ENCODE measurements at places on chromosomes 1 and 21.

- DNase-seq, result no peak
Measured at GRCh38 chr1:93592551-93592949, 89.1 kb downstream of the BCAR3 start.

GRCh38 chr1:176670853-176671252, 207.9 kb downstream of the PAPPA2 start:
- no peak for DNase-seq

DNA sequence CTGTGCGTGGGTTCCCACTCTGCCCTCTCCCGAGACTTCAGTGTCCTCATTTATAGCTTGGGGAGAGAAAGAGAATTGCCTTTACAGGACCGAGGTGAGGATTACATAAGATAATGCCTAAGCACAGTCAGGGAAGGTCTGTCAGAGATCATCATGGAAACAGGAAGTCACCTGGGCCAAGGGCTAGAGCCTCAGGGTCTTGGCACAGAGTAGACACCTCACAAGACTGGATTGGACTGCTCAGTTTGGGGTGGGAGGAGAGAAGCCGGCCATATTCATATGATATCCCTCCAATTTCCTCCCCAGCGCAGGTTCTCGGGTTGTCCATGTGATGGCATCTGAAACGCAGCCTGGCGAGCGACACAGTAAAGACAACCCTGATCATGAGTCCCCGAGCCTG, 3.8 kb downstream of the CNR2 start:
- no peak for DNase-seq

- peak; percentile 57 for DNase-seq
Measured at GRCh38 chr21:42009018-42009830, 936 bp downstream of the ZBTB21 start.

GRCh38 chr1:225907341-225907740, 16.7 kb downstream of the PYCR2 start:
- DNase-seq, result no peak

DNA sequence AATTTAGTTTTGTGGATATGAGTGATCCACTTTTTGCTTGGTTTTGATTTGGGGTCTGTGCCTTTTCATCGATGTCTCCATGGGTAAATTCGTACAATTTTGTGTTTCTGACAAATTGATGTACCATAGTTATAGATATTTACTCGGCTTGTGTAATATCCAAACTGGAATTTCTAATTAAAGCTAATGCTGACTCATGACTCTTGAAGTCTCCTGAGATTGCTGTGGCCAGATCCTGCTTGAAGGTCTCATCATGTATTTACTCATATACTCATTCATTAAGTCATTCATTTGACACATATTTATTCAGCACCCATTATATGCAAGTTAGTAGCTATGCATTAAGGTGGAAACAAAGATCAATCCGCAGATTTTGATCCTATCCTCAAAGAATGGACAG, 423.2 kb downstream of the RWDD3 start:
- DNase-seq, result no peak

DNA sequence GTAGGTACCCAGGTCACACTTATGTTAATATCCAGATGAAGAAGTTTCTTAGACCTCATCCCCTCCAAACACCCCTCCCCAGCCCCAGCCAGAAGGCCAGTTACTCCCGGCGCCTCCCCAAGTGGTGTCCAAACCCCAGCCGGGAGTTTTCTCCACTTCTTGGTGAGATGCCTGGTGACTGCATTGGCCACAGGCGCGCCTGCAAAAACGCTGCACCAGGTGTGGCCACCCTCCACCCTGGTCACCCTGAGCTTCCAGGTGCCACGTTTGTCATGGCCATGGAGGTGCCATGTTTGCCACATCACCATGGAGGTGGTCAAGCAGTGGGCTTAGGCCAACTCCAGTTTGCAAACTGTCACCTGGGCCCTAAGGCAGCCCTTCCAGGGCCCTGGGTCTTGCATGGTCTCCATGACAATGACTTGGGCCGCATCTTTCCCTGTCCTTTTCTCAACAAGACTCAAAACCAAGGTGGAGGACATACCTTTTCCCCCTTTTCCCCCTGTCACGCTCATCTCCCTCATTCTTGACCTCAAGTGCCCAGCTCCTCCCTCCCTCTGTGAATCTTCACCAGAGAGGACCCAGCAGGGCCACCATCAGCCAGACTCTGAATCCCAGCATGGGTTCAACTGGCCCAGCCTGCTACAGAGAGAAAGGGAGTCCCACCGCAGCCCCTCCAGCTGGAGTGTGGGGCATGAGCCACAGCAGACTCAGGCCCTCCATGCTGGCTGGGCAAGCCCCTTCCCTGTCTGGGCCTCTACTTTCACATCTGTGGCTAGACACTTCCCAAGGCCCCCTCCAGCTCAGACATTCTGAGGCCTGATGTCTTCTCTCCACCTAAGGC, 125.9 kb upstream of the ZBTB40 start:
- DNase-seq, result no peak

GRCh38 chr1:29540801-29541357, 304.6 kb downstream of the PTPRU start:
- no peak for DNase-seq

DNA sequence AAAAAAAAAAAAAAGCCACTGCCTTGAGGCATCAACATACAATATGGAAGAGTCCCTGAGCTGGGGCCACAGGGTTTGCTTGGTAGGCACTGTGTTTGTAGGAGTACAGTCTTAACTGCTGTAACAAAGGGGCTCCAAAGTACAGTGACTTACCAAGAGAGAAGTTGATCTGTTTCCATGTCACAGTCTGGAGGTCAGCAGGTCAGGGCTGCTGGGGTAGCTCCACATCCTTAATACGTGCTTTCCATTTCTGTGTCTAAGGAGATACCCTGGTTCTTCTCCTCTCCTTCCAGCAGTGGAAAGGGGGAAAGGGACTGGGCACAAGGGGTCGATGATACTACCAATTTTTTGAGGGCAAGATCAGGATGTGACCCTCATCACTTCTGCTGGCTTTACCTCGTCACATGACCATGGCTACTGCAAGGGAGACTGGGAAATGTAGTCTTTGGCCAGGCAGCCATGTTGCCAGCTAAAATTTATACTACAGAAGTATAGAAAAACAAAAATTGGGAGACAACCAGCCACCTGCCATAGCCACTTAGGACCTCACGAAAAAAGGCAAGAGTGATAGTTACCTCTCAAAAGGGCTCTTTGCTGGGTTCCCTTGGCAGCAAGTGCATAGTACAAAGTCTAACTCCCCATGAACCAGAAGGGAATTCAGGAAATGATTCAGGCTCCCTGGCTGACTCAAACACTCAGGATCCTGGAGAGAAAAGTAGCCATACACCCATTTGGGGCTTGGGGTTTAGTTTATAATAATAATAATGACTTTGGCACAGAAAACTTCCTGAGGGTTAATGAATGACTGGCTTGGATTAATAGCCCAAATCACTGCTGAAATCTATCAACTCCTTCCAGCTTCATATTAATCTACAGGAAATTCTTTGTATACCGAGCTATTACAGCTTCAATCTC, 52.7 kb upstream of the ATP5PO start:
- DNase-seq, result no peak

- peak; percentile 68 for DNase-seq
Measured at GRCh38 chr1:116826818-116827606, 72.8 kb downstream of the CD2 start.

DNA sequence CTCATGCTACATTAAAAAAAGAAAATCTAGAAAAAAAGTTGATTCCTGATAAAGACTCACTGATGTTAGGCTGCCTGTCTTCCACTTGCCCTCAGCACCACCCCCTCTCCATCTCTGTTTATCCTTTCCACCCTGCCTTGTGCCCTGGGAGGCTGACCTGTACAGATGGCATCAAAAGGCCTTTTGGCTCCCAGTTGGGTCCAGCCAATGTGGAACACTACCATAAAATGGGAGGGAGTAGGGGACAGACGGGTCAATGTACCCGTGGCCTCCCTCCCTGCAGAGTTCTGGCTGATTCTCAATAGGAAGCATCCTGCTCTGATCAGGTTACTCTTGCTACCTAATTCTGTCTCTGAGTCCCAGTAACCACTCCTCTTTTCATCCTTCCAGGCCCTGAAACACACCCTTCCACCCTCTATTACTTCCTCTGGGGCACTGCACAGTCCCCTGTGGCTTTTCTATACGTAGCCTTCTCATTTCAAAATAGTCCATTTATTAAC, 300.0 kb downstream of the HHIPL2 start:
- DNase-seq, result no peak

- DNase-seq, result no peak
Measured at GRCh38 chr1:101193733-101194169, 43.1 kb upstream of the S1PR1 start.

DNA sequence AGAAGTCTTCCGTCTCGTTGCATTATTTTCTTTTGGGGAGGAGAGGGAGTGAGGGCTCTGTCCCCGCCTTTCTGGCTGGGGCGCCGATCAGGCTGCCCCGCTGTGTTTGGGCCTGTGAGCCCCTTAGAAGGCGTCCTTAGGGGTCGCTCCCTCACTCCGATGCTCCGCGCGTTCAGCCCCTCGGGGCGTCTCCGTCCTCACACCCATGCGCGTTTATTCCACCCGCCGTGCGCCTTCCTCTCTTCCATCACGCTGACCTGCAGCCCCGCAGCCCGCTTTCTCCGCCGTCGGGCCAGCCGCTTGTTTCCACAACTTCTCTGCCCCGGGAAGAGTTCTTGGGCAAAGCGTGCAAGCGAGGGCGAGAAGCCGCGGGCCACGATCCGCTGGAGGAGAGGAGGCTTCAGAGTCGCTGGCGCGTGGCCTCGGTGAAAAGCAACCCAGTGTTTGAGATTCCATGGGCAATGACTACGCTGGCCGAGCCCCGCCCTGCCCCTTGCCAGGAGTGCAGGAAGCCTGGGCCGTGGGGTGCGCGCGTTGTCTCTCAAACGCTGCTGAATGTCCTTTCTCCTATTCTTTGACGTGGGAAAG, 27.7 kb downstream of the TRIM11 start:
- peak; percentile 12 for DNase-seq

DNA sequence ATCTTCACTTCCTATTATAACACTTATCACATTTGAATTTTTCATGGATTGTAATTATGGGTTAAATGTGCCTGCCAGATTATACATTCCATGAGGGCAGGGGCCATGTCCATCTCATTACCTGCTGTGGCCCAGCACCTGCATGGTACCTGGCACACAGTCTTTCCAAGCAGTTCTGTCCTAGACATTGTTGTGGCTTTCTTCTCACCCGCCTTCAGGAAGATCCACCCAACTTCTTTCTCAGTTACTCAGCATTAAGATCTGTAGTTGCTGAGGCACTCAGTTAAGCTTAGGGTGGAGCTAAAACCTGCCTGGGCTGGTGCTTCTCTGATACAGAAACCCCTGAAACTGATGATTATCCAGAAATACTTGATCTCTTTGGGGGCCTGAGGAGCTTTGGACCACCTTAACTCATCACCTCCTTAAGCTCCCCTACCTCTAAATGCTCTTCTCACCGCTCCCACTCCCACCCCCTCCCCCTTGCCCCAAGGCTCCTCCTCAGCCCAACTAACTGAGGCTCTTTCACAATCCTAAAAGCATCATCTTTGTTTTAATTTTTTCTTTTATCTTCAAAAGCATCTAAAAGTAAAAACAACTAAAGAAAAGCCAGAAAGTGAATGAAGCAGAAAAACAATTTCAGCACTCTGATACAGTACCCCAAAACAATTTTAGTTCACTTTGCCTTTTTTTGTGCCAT, 190.6 kb downstream of the FGGY start:
- DNase-seq, result no peak

DNA sequence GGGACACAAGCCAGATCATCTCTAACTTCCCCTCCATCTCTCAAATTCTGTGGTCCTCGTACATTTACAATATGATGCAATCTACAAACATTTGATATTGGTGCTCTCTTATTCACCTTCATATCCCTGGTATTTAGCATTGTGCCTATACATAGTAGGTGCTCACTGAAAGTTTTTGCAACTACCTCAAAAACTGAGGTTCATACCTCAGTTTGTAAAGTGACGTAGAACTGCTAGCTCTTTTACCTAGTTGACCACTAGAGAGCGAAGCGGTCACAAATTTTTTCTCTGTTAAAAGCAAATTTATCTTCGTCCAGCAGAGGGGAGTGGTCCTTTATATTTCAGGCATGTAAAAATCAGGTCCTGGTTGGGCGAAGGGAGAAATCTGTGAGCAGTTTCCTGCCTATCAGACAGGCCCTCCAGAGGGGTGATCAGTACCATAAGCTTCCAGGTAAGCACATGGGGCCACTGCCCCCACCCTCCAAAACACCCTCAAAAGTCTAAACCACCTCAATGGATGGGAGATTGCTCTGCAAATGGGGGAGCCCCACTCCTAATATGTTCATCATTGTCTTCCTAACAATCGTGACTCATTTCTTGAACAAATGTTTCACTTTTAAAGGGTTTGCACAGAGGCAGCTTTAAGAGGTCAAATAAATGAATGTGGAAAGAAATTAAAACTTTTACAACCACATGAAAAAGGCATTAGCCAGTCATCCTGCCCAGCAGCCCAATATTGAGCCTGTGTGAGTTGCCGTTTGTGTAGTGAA, 10.6 kb upstream of the HLCS start:
- DNase-seq, result peak; percentile 23

GRCh38 chr1:226546926-226547325, 1.6 kb upstream of the STUM start:
- DNase-seq, result no peak

DNA sequence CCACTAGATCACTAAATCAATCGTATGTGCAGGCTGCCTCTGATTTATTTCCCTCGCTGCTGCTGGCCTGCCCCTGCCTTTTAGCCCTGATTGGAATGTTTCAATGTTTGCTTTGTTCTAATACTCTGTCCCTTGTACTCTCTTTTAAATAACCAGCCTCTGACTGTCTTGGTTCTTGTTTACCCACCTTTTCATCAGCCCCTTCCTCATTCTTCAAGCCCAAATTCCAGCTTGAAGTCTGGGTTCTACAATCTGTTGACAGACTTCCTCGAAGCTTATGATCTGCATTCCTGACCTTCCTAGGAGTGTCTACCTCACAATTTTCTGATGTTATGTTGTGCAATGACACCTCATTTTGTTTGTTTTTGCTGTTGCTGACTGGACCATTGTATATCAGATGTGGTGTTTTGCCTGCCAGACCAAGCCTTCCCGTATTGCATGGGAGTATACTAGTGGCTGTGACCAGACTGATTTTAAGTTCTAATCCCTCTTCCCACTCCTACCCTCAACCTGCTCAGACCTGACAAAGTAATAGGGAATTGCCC, 46.6 kb upstream of the APOBEC4 start:
- DNase-seq, result no peak

DNA sequence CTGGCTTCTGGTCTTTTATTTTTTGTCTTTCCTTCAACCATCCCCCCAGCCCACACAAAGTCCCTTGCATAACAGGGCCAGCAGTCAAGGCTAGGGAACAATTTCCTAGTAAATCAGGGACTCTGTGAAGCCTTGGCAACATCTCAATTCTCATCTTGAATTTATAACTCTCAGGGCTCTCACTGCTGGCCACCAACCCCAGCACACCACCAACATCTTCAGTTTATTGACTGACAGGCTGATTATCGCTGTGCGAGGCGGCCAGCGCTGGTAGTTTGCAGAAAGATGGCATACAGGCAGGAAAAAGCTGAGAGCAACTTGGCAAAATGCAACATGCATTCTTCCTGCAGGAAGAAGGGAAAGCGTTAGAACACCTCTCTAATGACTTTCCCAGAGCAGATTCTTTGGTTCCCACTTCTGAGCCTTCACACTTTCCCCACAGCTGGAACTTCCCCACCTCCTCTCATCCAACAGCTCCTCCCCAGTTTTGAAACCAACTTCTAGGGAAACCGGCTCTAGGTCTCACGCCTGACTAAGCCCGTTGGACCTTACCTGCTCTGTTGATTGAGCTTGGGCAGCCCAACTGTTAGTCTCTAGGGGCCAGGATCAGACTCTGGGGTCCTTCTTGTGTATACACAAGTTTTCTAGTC, 26.3 kb upstream of the CSF1 start:
- no peak for DNase-seq
